ENCODE measurements at places on chromosomes 7 and 10.

GRCh38 chr7:39488467-39489393 is 77.5 kb upstream of the YAE1 start:
- no peak for DNase-seq

DNA sequence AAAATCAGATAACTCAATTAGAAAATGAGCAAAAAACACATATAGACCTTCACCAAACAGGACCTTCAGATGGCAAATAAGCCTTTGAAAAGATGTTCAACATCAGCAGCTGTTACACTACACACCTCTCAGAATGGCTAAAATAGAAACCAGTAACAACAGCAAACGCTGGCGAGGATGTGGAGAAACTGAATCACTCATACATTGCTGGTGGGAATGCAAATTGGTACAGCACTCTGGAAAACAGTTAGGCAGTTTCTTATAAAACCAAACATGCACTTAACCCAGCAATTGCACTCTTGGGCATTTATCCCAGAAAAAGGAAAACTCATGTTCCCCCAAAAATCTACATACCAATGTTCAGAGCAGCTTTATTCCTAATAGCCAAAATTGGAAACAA is 37.7 kb upstream of the SMARCD3 start:
- no peak for DNase-seq

- DNase-seq, result no peak
These were observed 151.9 kb downstream of the NEURL1 start for GRCh38 chr10:103645141-103646054.

GRCh38 chr7:26149391-26149977 is 2.5 kb upstream of the NFE2L3 start:
- DNase-seq, result no peak

GRCh38 chr10:2885288-2886278 is 181.8 kb upstream of the PFKP start:
- DNase-seq, result no peak

DNA sequence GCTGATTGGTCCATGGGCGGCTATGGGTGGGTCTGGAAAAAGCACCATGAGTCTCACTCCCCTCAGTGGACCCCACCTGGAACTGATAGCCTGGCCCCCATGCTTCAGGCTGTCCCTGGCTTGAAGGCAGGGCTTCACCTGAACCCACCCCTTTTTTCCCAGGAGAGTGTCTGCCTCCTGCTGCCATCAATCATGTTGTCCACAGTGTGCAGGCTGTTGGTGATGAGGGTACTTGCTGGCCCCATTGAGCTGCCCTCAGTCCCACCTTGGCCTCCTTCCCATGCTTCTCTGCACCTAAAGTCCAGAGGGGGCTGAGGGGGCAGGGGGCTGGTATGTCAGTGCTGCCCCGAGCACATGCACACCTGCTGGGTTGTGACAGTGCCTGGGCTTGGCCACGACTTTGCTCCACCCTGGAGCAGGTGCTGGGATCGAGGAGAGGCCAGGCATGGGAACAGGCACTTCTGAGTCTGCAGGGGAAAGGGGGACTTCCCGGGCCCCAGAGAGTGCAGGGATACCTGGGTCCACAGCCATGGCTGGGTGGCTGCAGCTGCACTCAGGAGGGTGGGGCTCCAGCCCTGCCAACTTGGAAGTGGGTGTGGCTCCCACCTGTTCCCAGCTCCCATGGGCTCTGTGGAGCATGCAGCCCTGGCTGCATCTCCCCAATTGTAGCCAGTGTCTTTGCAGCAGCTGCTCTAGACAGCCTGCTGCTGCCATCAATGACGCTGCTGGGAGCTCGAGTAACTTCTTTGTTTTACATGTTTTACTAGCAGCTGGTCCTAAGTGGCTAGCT is 56.9 kb downstream of the ADK start:
- DNase-seq, result no peak

DNA sequence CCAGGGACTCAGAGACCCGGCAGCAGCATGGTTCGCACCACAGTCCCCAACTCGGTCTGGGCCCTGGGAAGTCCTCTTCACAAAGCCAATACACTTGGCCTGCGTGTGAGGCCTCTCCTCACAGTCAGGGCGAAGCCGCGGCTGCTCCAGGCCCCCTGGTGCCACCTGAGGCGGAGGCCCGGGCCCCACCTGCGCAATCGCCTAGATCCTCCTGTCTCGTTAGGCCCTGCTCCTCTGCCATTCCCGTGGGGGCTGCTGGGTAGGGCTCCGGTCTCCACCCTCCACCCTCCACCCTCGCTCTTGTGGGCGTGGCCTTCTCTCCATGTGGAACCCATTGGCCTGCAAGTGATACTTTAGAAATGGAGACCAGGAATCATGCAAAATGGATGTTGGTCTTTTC is 553.3 kb downstream of the INHBA start:
- DNase-seq, result no peak

DNA sequence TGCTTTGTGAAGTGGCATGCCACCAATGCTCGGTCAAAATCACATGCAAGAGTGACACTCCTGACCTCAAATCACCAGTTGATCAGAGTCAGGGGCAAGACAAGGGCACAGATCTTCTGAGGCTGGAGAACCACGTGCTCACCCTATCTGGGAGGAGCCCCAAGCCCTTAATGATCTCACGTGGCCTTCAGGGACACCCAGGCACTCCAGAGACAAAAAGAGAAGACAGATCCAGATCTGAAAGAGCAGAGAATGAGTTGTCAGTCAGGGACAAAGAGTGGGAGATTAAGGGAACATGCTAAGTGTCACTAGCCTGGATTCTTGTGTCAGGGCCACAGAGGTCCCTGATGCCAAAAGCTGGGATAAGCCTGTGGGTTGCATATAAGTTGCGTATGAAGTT is 134.3 kb downstream of the PLXNA4 start:
- DNase-seq, result no peak

DNA sequence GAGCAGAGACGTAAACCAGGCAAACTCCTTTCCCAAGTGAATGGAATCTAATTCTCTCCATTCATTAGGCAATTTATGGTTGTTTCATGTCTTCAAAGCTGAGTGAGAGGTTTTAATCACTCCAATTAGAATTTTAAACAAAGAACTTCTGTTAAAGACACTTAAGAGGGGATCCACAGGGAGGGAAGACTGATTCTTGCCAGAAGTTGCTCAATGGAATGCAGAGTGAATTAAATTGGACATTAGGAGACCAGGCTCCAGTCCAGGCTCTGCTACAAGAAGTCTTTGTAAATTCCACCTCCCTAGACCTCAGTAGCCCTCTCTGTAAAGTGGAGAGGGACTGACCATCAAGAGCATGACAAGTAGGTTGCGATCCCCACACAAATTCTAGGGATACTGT is 130.7 kb upstream of the TMEM72 start:
- no peak for DNase-seq

DNA sequence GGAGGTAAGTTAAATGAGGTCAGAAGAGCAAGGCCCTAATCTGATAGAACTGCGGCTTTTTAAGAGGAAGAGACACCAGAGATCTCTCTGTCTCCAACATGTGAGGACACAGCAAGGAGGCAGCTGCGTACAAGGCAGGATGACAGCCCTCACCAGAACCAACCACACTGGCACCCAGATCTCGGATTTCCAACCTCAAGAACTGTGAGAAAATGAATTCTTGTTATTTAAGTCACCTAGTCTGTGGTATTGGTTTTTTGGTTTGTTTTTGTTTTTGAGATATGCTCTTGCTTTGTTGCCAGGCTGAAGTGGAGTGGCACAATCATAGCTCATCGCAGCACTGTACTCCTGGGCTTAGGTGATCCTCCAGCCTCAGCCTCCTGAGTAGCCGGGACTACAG is 127.2 kb downstream of the DLG5 start:
- DNase-seq, result no peak

GRCh38 chr7:128310499-128310898 is 33.2 kb downstream of the RBM28 start:
- DNase-seq, result no peak

- no peak for DNase-seq
These were observed 33.8 kb upstream of the MNX1 start for GRCh38 chr7:157044147-157044687.

DNA sequence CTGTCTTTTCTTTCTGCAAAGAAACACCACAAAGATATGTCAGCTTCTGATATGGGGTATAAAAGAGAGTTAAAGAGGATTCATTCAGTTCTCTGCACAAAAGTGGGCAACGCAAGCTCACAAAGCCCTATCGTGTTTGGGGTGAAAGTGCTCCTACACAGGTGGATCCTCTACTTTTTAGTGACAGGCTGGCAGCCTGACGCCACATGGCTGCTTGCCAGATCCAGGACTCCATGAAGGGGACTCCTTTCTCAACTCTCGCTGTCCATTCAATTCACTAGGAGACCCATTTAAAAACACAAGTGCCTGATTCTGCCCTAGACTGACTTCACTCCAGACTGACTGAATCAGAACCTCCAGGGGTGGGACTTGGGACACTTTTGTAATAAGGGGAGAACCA is 8.0 kb downstream of the PARP12 start:
- DNase-seq, result no peak

GRCh38 chr7:82430500-82431465 is 12.8 kb downstream of the CACNA2D1 start:
- no peak for DNase-seq

DNA sequence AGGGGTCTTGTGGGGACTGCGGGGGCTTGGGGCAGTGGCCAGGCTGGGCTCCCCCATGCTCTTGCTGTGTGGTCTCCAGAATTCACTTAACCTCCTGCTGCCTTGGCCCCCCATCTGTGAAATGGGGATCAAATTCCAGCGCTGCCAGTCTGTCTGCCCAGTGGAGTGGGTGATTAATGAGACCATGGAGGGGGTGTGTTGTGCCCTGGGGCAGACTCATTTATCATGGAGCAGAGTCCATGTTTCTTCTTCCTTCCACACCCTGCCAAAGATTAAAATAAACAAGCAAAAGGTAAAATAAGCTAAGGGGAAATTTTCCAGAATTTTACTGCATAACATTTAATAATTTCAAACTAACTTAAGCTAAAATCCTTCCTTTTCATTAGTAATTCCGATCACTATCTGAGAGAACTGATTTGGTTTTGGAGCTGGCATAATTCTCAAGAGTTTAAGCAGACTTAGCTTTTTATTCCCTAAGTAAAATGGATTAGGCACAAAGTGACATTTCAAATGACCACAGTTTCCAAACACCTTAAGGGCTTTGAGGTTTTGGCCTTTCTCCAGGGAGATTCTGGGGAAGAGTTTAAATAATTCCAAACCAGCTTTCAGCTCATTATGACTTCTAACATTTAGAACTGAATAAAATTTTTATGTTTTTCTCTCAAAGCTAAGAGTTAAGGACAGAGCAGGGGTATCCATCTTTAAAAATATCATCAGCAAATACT is 211.9 kb downstream of the CXCL12 start:
- DNase-seq, result no peak

DNA sequence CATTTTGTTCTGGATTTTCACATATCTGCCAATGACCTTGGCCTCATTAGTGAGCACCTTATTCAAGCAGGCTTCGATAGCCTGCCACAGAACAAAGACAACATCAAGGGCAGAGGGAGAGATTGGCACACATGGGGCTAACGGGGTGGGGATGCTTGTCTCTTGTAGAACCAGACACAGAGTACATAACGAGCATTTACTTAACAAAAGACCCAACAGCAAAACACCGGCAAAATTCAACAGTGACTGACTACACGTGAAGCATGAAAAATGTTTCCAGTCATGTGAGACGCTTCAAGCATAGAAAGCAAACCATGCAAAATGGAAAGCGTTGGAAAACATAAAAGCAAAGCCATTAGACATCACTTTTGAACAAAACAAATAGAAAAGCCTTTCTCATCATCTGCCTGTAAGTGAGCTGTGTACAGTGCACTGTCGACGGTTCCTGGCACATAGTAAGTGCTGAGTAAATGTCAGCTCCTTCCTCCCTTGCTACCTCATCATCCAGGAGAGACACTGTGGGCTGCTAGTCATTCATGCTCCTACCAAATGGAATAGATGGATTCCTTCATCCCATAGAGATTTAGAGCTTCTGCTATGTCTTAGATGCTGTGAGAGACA is 134.4 kb upstream of the AGK start:
- DNase-seq, result no peak

DNA sequence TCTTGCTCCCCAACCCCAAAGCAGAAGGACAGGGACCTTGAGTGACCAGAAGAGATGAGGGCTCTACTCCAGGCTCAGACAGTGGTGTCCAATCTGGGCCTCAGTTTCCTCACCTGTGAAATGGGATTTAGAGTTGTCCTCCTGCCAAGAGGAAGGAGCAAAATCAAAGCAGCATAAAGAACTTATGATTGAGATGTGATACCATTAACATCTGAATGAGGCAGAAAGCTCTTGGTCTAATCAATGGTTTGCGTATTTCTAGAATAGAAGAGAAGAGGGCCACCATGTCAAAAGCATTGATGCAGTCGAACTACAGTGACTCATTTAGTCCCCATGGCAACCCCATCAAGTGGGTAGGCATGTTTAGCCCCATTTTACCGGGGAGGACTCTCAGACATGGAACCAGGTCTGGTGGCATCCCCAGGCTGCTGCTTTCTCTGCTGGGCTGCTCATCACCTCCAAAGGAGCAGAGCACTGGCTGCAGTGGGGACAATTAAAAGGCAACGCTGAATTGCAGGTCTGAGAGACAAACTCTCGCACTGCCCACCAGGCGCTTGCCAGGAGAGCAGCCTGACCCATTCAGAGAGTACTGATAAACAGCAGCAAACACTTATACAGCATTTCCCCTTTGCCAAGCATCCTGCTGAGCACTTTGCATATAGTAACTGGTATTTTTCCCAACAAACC is 175.9 kb downstream of the NEURL1 start:
- no peak for DNase-seq

DNA sequence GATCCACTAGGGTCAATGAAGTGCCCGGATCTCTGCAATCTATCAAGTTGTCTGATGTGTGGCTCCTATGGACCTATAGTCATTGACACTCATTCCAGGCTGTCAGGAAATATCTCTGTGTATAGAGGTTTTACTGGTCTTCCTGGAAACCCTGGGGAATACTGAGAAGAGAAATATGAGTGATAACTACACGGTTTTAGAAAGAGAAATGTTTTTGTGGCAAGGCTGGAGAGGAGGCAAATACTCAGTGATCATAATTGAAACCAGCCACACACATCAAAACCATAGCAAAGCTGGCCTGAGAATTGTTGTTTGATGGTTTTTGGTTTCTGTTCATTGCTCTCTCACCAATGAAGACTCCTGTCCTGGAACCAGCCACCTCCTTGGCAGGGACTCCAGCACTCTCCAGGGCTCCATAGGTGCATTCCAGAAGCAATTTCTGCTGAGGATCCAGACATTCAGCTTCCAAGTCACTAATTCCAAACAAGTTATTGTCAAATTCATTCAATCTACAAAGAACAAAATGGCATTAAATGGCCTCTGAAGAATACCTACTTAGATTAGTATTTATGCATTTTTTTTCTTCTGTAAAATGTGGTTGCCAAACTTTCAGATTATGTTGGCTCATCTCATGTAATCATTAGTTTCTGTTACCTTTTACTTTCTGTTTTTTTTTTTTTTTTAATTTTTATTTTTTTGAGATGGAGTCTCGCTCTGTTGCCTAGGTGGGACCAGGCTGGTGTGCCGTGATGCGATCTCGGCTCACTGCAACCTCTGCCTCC is 108.6 kb upstream of the ABI1 start:
- DNase-seq, result no peak

- DNase-seq, result peak; percentile 75
These were observed 189.9 kb upstream of the ADO start for GRCh38 chr10:62614389-62615157.

Data from activated CD8-positive, alpha-beta memory T cell treated with anti-CD3 and anti-CD28 coated beads, Interleukin-2, amount 50 U/mL, for 48 hours (primary cell).